GM23338 (cell line): ENCODE measurements at places on chromosomes 7 and 10. TPM values are rescaled to one million over a fixed set of nuclear protein-coding genes. Genes with fewer than 3 reads are reported as not detected.

Gene TCAF2
- 0.09 TPM in 1 of 2 replicates, not detected in the other for polyA plus RNA-seq

Gene PTN
- polyA plus RNA-seq: 39.4 and 42.2 TPM in 2 replicates

Gene ZNF853
- polyA plus RNA-seq: 0.32 and 0.78 TPM in 2 replicates

Gene CFAP58
- polyA plus RNA-seq: 0.24 and 0.89 TPM in 2 replicates

Gene OR2A7
- 1.7 and 3.2 TPM in 2 replicates for polyA plus RNA-seq

- no peaks in the 10 kb centered on the region for H3K36me3 ChIP-seq
- no peak overlapping the region for H3K27ac ChIP-seq
- DNase-seq: no peak
- H3K4me1 ChIP-seq: peaks cover 9% of the 10 kb centered on the region; the same call in 1 of the 2 replicates
These were observed 150.7 kb upstream of the RSU1 start for GRCh38 chr10:16967866-16968415.

- no peaks in the 10 kb centered on the region; the same call in 1 of the 2 replicates for H3K36me3 ChIP-seq
- H3K4me3 ChIP-seq: peak overlapping the region; percentile 77
- H3K27me3 ChIP-seq: no peaks in the 10 kb centered on the region
- peaks cover 6% of the 10 kb centered on the region; the same call in 1 of the 2 replicates for H3K4me1 ChIP-seq
- peak overlapping the region; percentile 84 for H3K27ac ChIP-seq
These were observed 910 bp downstream of the ARHGAP19 start for GRCh38 chr10:97291357-97292096.

- no peaks in the 10 kb centered on the region for H3K4me1 ChIP-seq
- H3K27ac ChIP-seq: no peak overlapping the region
- no peak for DNase-seq
- no peaks in the 10 kb centered on the region for H3K36me3 ChIP-seq
- H3K4me3 ChIP-seq: no peak overlapping the region
These were observed 128.3 kb downstream of the EGFR start for GRCh38 chr7:55147101-55147500.

GRCh38 chr10:132710746-132711612 lies 75.0 kb downstream of the NKX6-2 start:
- no peak for DNase-seq
- no peak overlapping the region for H3K4me3 ChIP-seq
- no peak overlapping the region for H3K27ac ChIP-seq
- H3K4me1 ChIP-seq: no peaks in the 10 kb centered on the region
- H3K27me3 ChIP-seq: no peaks in the 10 kb centered on the region
- no peaks in the 10 kb centered on the region; the same call in 1 of the 2 replicates for H3K36me3 ChIP-seq

DNA sequence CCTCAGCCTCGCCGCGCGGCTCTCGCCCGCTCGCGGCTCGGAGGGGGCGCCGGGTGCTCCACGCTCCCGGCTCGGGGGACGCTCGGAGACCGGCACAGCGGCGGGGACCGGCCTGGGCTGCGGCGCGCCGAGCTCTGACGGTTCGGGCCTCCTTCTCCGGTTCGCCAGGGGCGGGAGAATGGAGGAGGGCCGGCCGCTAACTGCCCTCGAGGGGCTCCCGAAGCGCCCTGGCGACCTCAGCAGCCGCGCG lies 232 bp upstream of the GRID1 start:
- H3K4me1 ChIP-seq: peaks cover 22% of the 10 kb centered on the region
- peaks cover 97% of the 10 kb centered on the region for H3K27me3 ChIP-seq
- no peaks in the 10 kb centered on the region for H3K36me3 ChIP-seq
- no peak for DNase-seq
- H3K4me3 ChIP-seq: peak overlapping the region; percentile 60

- no peaks in the 10 kb centered on the region for H3K36me3 ChIP-seq
- peak; percentile 81 for DNase-seq
- no peak overlapping the region for H3K4me3 ChIP-seq
- no peaks in the 10 kb centered on the region for H3K4me1 ChIP-seq
- H3K27me3 ChIP-seq: no peaks in the 10 kb centered on the region
- no peak overlapping the region for H3K27ac ChIP-seq
These were observed 404.2 kb downstream of the THSD7A start for GRCh38 chr7:11427686-11428273.

DNA sequence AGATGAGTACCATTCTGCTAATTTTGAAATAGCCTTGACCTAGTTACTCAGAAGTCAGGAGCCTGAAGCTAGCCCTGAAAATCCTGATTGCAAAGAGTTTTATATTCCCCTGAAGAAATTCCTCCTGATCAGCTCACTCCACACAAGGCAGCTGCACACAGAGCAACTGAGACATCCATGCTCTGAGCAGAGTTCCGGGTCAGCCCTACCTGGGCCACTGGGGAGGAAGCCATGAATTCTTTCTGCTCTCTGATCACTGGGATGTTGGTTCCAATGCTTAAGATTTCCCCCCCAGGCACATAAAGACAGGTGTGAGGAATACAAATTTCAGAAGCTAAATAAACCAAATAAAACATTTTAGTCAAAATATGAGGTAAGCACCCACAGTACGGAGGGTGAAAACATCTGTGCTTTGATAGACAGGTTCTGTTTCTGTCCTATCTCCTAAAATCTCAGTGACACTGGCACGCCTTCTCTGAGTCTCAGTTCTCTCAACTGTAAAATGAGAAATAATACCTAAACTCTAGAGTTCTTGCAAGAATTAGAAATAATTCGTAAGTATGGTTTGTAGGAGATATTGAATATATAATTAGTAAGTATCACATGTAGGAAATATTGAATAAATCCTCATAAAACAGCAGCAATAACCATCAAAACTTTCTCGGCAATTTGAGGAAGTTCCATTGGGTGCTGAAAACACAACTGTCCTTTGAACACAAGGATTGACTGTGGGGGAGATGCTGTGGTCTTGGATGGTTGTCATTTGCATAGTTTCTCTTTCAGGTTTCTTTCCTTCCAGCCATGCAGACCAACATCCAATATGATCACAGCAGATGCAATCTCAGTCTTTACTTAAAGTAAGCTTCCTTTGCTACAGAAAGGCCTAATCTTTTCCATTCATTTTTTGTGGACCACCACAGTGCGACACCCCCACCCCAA lies 133.0 kb upstream of the TNS3 start:
- H3K27me3 ChIP-seq: no peaks in the 10 kb centered on the region
- H3K4me1 ChIP-seq: no peaks in the 10 kb centered on the region
- H3K27ac ChIP-seq: no peak overlapping the region
- no peak for DNase-seq

GRCh38 chr10:33353853-33354252 lies 19.4 kb upstream of the NRP1 start:
- no peaks in the 10 kb centered on the region for H3K27me3 ChIP-seq
- no peak overlapping the region for H3K4me3 ChIP-seq
- H3K27ac ChIP-seq: no peak overlapping the region
- H3K36me3 ChIP-seq: no peaks in the 10 kb centered on the region

- peaks cover 37% of the 10 kb centered on the region for H3K27me3 ChIP-seq
- no peak overlapping the region for H3K27ac ChIP-seq
- no peak overlapping the region for H3K4me3 ChIP-seq
These were observed 3.2 kb downstream of the PARP12 start for GRCh38 chr7:140059273-140060242.

- no peak overlapping the region for H3K4me3 ChIP-seq
- DNase-seq: no peak
- H3K4me1 ChIP-seq: peaks cover 5% of the 10 kb centered on the region
- H3K36me3 ChIP-seq: no peaks in the 10 kb centered on the region
- H3K27ac ChIP-seq: no peak overlapping the region
These were observed 11.0 kb upstream of the NUB1 start for GRCh38 chr7:151330661-151331060.

GRCh38 chr7:142088022-142088714 lies 23.4 kb upstream of the MGAM2 start:
- H3K4me3 ChIP-seq: no peak overlapping the region
- H3K4me1 ChIP-seq: no peaks in the 10 kb centered on the region
- no peak for DNase-seq
- no peak overlapping the region for H3K27ac ChIP-seq
- H3K36me3 ChIP-seq: no peaks in the 10 kb centered on the region

GRCh38 chr7:55149001-55149400 lies 130.2 kb downstream of the EGFR start:
- no peaks in the 10 kb centered on the region for H3K4me1 ChIP-seq
- no peak overlapping the region for H3K4me3 ChIP-seq

GRCh38 chr10:14370894-14371293 lies 40.2 kb upstream of the FRMD4A start:
- H3K36me3 ChIP-seq: no peaks in the 10 kb centered on the region
- H3K4me3 ChIP-seq: no peak overlapping the region
- no peak overlapping the region for H3K27ac ChIP-seq
- no peak for DNase-seq
- H3K4me1 ChIP-seq: no peaks in the 10 kb centered on the region
- H3K27me3 ChIP-seq: no peaks in the 10 kb centered on the region

GRCh38 chr10:123966896-123967231 lies 75.3 kb upstream of the CPXM2 start:
- DNase-seq: no peak
- H3K4me1 ChIP-seq: peaks cover 4% of the 10 kb centered on the region
- H3K4me3 ChIP-seq: no peak overlapping the region
- no peaks in the 10 kb centered on the region for H3K36me3 ChIP-seq
